ENCODE measurements at places on chromosomes 7 and 10. TPM values are rescaled to one million over a fixed set of nuclear protein-coding genes. Genes with fewer than 3 reads are reported as not detected.

The NEUROG3 gene
- total RNA-seq = not detected

The MSMB gene
- total RNA-seq = not detected

The DNAJC2 gene
- 9.3 TPM for total RNA-seq

The CALHM1 gene
- total RNA-seq = not detected

The ACTR3C gene
- total RNA-seq = 1.5 TPM

The FRAT1 gene
- 12.7 TPM for total RNA-seq

The ANKRD1 gene
- total RNA-seq = 39.1 TPM

The SCART1 gene
- 5.6 TPM for total RNA-seq

The SAP25 gene
- 1.5 TPM for total RNA-seq

The GOLGA7B gene
- total RNA-seq = 0.27 TPM

The CUZD1 gene
- 0.30 TPM for total RNA-seq

The SPDYE1 gene
- not detected for total RNA-seq

The RNLS gene
- total RNA-seq = 13.9 TPM

Data from cardiac muscle cell (in vitro differentiated cells and primary cell).